CD4-positive, alpha-beta T cell treated with Interferon alpha-2 for 1 hour (primary cell): ENCODE measurements at places on chromosomes 6 and 20.

DNA sequence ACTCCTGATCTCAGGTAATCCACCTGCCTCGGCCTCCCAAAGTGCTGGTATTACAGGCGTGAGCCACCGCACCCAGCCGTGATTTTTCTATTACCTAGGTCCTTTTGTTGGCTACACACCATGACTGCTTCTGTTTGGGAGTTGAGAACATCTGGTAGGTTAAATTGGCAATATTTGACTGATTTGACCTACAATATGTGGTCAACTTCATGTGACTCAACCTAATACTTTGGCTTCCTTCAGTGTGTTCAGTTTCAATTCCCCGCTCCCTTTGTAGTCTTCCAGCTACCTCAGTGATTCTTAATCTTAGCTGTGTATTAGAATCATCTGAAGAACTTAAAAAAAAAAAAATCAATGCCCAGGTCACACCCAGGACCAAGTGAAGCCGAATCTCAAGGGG, 47.4 kb downstream of the MYB start:
- DNase-seq, result no peak

- DNase-seq, result no peak
Measured at GRCh38 chr6:46821458-46821881, 28.3 kb downstream of the MEP1A start.

- no peak for DNase-seq
Measured at GRCh38 chr6:127554435-127555006, 22.5 kb upstream of the C6orf58 start.

- no peak for DNase-seq
Measured at GRCh38 chr6:52534966-52535390, 41.9 kb downstream of the TRAM2 start.

- no peak for DNase-seq
Measured at GRCh38 chr6:6417475-6417874, 97.0 kb upstream of the F13A1 start.

DNA sequence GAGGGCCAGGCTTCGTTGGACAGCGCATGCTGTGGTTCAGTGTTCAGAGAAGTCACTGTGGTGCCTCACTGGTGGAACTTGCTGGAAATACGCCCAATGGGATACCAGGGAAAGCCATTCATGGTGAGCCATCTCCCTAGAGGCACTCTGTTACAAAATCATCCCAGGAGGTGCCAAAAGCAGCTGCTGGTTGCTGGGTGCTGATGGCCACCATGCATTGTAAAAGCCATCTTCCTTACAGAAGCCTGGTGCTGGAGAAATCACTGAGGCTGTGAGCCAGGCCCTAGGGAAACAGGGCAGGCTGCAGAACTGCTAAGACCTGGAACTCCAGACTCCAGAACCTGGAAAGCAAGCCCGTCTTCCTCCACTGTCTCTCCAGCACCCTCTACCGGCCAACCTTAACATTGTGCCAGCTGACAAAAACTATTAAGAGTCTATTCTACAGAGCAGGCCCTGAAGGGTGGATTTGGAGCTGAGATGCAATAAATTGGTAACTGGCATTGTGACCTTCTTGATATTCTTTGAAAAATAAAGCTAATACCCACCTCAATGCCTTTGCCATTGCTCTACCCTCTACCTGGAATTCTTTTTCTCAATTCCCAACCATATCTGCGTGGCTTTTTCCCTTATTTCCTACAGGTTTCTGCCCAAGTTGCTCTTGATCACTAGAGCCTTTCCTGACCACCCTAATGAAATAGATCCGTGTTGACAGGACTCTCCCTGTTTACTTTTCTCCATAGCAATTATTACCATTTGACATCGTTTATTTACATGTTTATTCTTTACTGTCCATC, 18.5 kb downstream of the SNRPB start:
- DNase-seq, result peak; percentile 65

DNA sequence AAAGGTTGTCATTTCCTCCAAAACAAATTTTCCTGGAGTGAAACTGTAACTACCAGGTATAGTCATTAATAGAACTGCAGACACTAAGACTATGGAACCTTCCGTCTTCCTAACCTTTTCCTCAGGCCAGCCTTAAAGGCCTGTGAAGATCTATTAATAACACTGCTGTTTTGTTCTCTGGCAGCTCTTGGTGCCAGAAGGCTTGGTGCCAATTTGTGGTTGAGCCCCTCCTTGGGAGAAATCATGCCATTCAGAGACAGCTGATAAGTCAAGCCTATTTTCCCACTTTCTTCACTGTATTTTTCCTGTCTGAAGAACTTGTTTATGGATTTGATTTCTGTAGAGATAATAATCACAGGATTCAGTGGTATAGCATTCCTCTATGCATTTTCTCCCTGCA, 64.8 kb downstream of the HCRTR2 start:
- DNase-seq, result no peak

GRCh38 chr6:90160013-90160412, 136.6 kb downstream of the BACH2 start:
- DNase-seq, result no peak

DNA sequence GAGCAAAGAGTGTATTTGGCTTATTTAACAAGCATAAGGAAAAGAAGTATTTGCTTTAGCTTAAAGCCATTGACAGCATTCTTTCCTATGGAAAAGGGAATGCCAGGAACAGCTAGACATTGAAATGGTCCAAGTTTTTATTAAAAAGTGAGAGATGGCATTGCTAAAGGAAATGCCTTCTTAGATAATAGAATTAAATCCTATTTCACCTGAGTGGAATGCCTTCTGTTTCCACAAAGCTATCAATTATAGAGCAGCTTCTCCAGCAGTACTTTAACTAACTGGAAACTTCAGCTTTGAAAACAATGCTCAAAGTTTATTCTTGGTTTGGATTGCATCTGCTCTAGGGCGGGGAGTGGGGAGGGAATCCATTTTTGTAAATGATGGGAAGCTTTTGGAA, 85.1 kb upstream of the CNKSR3 start:
- DNase-seq, result no peak

DNA sequence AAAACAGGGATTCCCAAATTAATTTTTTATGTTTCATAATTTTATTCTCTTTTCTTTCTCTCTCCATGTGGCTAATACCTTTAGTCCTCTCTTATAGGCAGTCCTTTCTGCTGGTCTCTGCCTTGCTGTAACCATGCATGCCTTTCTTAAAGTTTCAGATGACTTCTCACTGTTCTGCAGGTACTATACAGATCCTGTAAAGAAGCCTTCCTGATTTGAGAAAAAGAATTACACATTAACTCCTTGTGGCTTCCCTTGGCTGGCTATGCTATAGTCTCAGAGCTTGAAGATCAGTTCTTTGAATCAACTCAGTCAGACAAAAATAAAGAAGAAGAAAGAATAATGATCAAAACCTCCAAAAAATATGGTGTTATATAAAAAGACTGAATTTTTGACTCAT, 7.3 kb upstream of the GPR63 start:
- no peak for DNase-seq

- DNase-seq, result no peak
Measured at GRCh38 chr20:31587545-31588389, 17.3 kb upstream of the ID1 start.

DNA sequence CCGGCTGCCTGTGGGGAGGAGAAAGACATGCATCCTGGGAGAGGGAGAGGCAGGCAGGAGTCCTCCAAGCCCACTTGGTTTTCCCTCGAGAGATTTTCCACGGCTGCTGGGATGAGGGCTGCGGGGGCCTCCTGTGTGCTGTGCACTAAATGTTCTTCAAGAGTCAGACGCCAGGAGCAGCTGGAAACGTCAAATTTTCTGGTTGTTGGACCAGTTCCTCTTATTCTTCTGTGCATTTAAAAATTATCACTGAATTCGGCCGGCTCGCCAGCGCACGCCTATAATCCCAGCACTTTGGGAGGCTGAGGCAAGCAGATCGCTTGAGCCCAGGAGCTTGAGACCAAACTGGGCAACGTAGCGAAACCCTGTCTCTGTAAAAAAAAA, 32.8 kb upstream of the NTSR1 start:
- DNase-seq, result no peak

GRCh38 chr6:44867571-44868334, 460.4 kb upstream of the RUNX2 start:
- DNase-seq, result no peak

DNA sequence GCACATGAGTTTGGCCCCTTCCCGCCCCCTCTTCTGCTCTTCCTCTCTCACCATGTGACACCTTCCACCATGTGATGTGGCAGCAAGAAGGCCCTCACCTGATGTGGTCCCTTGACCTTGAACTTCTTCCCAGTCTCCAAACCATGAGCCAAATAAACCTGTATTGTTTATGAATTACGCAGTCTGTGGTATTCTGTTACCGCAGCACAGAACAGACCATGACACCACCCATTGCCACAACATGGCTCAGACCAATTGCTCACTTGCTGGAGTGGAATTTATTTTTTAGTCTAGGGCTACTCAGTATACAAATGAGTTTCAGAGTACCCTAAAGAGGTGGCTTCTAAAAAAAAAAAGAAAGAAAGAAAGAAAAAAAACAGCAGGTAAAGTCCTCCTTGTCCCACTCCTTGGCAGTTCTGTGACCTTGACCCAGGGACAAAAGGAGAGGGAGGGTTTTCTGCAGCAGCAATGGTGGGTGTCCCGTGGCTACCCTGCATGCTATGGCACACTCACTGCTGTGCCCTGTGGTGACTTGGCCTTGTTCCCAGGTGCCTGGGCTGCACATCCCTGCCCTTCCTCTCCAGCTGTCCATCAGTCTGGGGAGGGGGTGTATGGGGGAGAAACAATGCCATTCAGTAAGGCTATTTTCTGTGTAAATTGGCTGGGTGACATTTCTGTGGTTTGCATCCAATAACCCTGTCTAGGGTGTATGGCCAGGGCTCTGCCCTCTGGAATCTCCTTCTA, 5.4 kb upstream of the VSX1 start:
- DNase-seq, result no peak

DNA sequence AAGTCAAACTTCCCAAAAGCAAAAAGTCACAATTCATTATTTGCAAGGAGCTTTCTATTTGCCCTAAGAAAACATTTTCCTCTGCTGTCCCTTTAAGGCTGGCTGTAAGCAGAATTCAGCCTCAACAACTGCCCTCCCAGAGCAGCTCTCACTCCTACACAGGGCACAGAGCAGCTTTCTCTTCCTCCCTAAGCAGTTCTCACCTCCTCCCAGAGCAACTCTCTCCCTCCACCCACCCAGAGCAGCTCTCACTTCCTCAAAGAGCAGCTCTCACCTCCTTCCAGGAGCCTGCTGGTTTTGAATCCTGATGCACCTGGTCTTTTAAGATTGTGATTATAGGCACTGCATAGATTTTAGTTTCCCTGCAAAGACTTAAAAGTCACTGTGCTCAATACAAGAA, 120.6 kb upstream of the TMEM181 start:
- DNase-seq, result no peak

- DNase-seq, result no peak
Measured at GRCh38 chr20:57947421-57948179, 237.8 kb upstream of the PMEPA1 start.

DNA sequence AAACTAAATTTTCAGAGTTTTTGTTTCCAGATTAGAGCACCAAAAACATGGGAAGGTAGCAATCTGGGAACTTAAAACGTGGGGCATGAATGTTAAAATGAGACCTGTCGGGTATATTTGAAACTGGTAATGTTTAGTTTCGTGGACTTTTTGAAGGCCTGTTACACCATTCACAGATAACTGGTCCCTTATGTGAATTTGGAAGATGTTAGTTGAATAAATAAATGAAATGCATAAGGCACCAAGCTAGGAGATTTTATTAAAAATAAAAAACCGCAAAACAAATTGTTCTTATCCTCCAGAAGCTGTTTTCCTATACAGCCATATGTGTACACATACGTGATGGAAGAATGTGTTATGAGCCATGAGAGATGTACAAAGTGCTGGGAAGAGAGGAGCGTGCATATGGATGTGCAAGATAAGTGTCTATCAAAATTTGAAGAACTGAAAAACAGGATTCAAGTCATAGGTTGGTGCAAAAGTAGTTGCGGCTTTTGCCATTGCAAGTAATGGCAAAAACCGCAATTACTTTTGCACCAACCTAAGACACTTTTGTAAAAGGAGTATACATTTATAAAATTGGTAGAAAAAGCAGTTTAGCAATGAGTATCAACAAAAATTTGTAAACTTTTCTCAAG, 700 bp upstream of the MCUR1 start:
- DNase-seq, result no peak

GRCh38 chr6:167714152-167714551, 112.6 kb upstream of the AFDN start:
- DNase-seq, result no peak

DNA sequence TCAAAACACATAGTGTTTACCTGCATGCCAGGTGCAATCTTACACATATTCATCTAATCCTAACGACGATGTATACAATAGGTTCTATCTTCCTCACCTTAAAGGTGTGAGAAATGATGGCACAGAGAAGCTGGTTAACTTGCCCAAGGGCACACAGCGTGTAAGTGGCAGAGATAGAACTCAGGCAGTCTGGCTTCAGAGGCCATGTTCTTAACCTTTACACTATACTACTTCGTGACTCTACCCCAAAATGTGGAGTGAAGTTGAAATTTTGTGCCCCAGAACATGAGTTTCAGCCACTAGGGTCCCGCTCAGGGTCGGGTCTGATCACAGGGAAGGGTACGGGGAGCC, 584 bp downstream of the VPS52 start:
- no peak for DNase-seq

GRCh38 chr6:150511313-150511712, 88.4 kb upstream of the PLEKHG1 start:
- no peak for DNase-seq

- no peak for DNase-seq
Measured at GRCh38 chr20:33308668-33309067, 25.7 kb downstream of the BPIFB1 start.

DNA sequence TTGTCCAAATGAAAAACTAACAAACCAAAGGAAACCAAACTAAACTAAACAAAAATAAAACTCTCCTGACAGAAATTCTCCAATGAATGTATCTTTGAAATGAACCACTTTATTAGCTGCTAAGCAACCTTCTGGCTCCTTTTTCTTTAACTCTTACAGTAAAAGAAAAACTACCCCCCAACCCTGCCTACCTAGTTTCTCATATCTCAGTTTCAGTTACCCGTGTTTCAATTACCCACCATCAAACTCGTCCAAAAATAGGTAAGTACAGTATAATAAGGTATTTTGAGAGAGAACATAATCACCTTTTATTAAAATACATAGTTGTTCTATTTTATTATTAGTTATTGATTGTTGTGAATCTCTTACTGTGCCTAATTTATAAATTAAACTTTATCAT, 177.4 kb upstream of the THEMIS start:
- no peak for DNase-seq

- no peak for DNase-seq
Measured at GRCh38 chr6:134721060-134721405, 228.9 kb downstream of the ALDH8A1 start.

DNA sequence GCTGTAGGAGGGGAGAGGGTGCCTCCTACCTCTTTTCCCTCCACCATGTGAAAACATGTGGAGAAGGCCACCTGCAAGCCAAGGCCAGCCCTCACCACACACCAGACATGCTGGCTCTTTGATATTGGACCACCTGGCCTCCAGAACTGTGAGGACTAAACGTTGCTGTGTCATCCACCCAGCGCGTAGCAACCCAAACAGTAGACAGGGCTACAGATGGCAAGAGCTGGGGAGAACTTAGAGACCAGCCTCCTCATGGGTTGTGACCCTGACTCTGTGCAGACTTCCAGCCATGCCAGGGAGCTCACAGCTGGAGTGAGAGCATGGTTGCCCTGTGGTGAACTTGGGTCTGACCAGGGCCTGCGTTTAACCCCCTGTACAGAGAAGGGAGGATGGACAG, 195.9 kb upstream of the CST7 start:
- DNase-seq, result no peak

- no peak for DNase-seq
Measured at GRCh38 chr20:54450207-54450606, 25.2 kb upstream of the DOK5 start.

GRCh38 chr6:16337295-16337975, 99.0 kb downstream of the GMPR start:
- no peak for DNase-seq
